ENCODE measurements at places on chromosomes 3 and 15. TPM values are rescaled to one million over a fixed set of nuclear protein-coding genes. Genes with fewer than 3 reads are reported as not detected.

Gene CADPS
- 1.9 TPM for total RNA-seq

Gene CA12
- 392 TPM for total RNA-seq

Gene TERB2
- not detected for total RNA-seq

Gene GALNT15
- total RNA-seq = 88.8 TPM

Gene ADGRG7
- 10.8 TPM for total RNA-seq

Gene MLF1
- 0.60 TPM for total RNA-seq

Gene GPR62
- not detected for total RNA-seq

Gene TAMM41
- 29.9 TPM for total RNA-seq

- peak overlapping the region; percentile 51 for H3K4me3 ChIP-seq
- peak; percentile 66 for DNase-seq
- H3K4me1 ChIP-seq = peaks cover 22% of the 10 kb centered on the region
Measured at GRCh38 chr15:85380812-85381642, 624 bp downstream of the AKAP13 start.

- no peaks in the 10 kb centered on the region for H3K27me3 ChIP-seq
- H3K4me3 ChIP-seq = no peak overlapping the region
- no peak for DNase-seq
- no peaks in the 10 kb centered on the region for H3K36me3 ChIP-seq
- no peak overlapping the region for H3K27ac ChIP-seq
Measured at GRCh38 chr3:78957456-78957855, 810.3 kb downstream of the ROBO1 start.

DNA sequence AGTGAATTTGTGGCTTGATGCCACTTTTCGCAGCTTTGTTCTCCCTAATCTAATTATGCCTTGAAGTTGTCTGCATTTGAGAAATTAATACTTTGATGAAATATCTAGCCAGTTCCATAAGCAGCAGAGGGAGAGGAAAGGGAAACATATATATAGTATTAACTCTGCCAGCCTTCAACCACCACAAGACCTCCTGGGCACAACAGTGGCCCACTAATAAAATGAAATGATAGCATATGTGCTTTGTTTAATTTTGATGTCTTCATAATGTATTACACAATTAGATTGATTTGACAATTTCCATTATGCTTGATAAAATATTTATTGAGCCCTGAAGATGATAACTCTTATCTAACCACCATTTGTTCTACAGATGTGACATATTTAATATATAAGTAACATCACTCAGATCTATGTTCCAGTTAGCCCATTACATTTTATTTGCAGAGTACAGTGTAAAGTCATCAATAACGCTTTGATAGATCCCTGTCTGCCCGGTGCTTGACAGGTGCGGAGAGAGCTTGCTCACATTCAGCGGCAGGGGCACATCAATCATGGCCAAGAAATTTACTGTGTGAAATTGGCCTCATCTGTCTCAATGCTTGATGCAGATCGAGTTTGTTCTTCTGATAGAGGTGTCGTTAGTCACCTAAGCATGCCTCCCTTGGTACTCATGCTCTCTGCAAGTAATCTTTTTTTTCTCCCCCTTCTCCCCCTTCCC lies 187.4 kb downstream of the MECOM start:
- no peaks in the 10 kb centered on the region for H3K36me3 ChIP-seq
- no peaks in the 10 kb centered on the region for H3K27me3 ChIP-seq
- DNase-seq = no peak
- H3K4me3 ChIP-seq = no peak overlapping the region

GRCh38 chr3:20546636-20547035 lies 360.6 kb upstream of the SGO1 start:
- no peak for DNase-seq
- no peak overlapping the region for H3K4me3 ChIP-seq
- no peak overlapping the region for H3K27ac ChIP-seq
- H3K27me3 ChIP-seq = no peaks in the 10 kb centered on the region

DNA sequence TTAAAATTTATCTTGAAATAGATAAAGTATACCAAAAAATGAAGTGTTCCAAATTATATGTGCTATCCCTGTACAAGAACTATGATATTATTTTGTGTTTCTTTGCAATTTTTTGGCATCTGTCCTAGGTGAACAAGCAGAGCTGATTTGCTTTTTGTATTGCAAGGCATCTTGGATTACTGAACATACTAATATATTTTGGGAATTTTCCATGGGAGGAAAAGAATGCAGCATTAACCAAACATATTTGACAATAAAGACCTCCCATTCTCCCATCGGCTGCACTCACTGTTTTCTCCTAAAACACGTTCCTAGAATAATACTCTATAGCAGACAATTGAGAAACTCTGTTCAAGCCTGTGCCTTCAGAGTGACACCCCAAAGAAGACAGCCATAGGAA lies 265.1 kb upstream of the ALCAM start:
- no peaks in the 10 kb centered on the region for H3K27me3 ChIP-seq
- no peak overlapping the region for H3K27ac ChIP-seq
- H3K4me1 ChIP-seq = no peaks in the 10 kb centered on the region

GRCh38 chr15:80614711-80615360 lies 80.3 kb upstream of the ABHD17C start:
- no peak overlapping the region for H3K4me3 ChIP-seq
- no peaks in the 10 kb centered on the region for H3K27me3 ChIP-seq
- no peak for DNase-seq
- H3K36me3 ChIP-seq = no peaks in the 10 kb centered on the region
- peaks cover 10% of the 10 kb centered on the region for H3K4me1 ChIP-seq

DNA sequence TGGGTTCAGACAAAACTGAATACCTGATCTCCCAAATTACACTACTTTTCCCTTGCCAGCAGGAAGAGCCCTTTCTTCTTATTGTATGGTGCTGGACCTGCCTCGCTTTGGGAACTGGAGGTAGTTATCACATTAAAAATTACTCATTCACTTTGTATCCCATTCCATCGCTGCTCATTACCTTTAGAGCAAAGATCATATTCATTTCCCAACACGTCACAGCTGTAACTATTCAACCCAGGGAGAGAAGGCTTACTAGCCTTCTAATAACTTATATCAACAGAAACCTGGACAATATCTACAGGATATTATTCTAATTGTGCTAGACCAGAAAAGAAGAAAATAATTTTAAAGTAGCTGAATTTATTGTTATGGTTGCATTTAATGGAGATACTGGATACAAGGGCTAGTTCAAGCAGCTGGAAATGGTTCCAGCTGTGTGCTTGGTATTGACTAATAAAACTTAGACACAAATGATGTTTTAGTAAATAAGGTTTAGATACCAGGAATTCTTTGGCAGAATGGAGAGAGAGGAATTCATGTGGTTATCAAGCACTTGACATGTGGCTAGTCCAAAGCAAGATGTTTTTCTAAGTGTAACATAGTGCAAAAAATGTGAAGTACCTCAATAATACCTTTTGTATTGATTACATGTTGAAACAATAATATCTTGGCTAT lies 656.3 kb downstream of the ROBO1 start:
- H3K36me3 ChIP-seq = no peaks in the 10 kb centered on the region
- no peaks in the 10 kb centered on the region for H3K27me3 ChIP-seq
- no peak overlapping the region for H3K4me3 ChIP-seq
- H3K4me1 ChIP-seq = no peaks in the 10 kb centered on the region
- H3K27ac ChIP-seq = no peak overlapping the region

GRCh38 chr3:66228707-66229106 lies 7.9 kb downstream of the SLC25A26 start:
- DNase-seq = no peak
- no peak overlapping the region for H3K27ac ChIP-seq
- peaks cover 6% of the 10 kb centered on the region for H3K4me1 ChIP-seq
- no peaks in the 10 kb centered on the region for H3K36me3 ChIP-seq
- no peaks in the 10 kb centered on the region for H3K27me3 ChIP-seq
- no peak overlapping the region for H3K4me3 ChIP-seq

GRCh38 chr15:99474909-99475753 lies 90.7 kb upstream of the MEF2A start:
- no peaks in the 10 kb centered on the region for H3K36me3 ChIP-seq
- no peak for DNase-seq
- peaks cover 19% of the 10 kb centered on the region for H3K4me1 ChIP-seq
- no peak overlapping the region for H3K4me3 ChIP-seq
- H3K27ac ChIP-seq = peak overlapping the region; percentile 77
- H3K27me3 ChIP-seq = no peaks in the 10 kb centered on the region

- H3K27ac ChIP-seq = peak overlapping the region; percentile 94
- H3K4me1 ChIP-seq = peaks cover 48% of the 10 kb centered on the region
- H3K27me3 ChIP-seq = no peaks in the 10 kb centered on the region
Measured at GRCh38 chr15:39586387-39587095, 5.7 kb downstream of the THBS1 start.

- no peaks in the 10 kb centered on the region for H3K27me3 ChIP-seq
- no peak overlapping the region for H3K4me3 ChIP-seq
- H3K36me3 ChIP-seq = no peaks in the 10 kb centered on the region
- no peaks in the 10 kb centered on the region for H3K4me1 ChIP-seq
Measured at GRCh38 chr3:188972310-188972709, 199.5 kb upstream of the TPRG1 start.

DNA sequence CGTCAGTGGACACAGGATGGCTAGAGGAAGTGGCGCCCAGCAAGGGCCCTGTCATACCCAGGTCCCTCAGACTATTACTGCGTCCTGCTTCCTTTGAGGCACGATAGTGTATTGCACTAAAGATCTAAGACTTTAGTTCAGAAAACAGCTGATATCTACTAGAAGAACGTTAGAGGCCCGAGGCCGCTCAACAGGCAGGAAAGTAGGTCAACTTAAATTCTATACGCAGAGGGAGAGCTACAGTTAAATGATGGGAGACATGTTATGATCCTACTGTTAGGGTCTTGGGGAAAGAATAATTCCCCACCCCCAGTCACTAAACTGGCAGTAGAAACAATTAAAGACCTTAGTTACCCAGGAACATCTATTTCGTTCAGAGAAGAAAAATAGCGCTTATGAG lies 317.8 kb downstream of the CHST2 start:
- H3K4me3 ChIP-seq = no peak overlapping the region
- H3K4me1 ChIP-seq = no peaks in the 10 kb centered on the region
- DNase-seq = no peak
- H3K27me3 ChIP-seq = no peaks in the 10 kb centered on the region
- H3K27ac ChIP-seq = no peak overlapping the region

- peak; percentile 90 for DNase-seq
- H3K27me3 ChIP-seq = no peaks in the 10 kb centered on the region
- peak overlapping the region; percentile 91 for H3K4me3 ChIP-seq
- H3K36me3 ChIP-seq = peaks cover 4% of the 10 kb centered on the region
Measured at GRCh38 chr15:74614744-74615507, 710 bp upstream of the CLK3 start.

DNA sequence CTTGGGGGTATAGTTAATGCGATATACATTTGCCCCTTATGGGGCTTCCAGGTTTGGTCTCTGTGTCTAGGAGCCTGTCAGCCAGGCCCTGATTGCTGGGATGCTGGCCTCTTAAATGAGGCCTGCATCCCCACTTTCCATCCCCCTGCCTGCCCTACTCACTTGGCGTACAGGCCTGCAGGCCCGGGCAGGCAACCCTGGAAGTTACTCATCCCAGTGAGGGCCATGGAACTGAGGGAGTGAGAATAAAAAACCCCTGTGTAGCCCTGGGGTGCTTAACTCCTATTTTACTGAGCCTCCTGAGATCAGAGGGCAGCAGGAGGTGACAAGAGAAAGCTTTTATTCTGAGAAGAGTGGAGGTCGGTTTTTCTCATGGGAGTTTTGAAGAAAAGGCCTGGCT lies 2.0 kb downstream of the DISP2 start:
- H3K4me3 ChIP-seq = no peak overlapping the region
- H3K27me3 ChIP-seq = no peaks in the 10 kb centered on the region
- H3K36me3 ChIP-seq = no peaks in the 10 kb centered on the region
- H3K4me1 ChIP-seq = peaks cover 11% of the 10 kb centered on the region

GRCh38 chr15:86744198-86744780 lies 664.6 kb downstream of the AGBL1 start:
- no peak overlapping the region for H3K27ac ChIP-seq
- peaks cover 3% of the 10 kb centered on the region for H3K4me1 ChIP-seq
- no peak for DNase-seq
- H3K36me3 ChIP-seq = no peaks in the 10 kb centered on the region
- no peak overlapping the region for H3K4me3 ChIP-seq

DNA sequence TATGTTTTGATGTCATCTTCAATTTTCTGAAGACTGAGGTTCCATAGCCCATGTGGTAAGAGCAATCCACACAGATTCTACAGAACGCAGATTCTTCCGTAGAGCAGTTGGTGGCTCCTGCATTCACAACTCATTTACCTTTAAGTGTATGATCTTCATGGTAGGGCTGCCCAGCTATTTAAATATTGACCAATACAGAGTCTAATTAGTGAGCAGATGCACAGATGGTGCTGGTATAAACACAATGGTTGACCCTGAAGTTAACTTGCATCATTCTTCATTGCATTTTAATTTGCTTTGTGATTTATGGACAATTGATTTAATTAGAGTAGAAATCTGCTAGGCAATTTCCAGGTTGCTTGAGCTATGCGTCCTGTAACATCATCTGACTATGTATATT lies 269.2 kb downstream of the SQOR start:
- no peaks in the 10 kb centered on the region for H3K36me3 ChIP-seq
- no peaks in the 10 kb centered on the region for H3K27me3 ChIP-seq
- no peak overlapping the region for H3K4me3 ChIP-seq
- no peaks in the 10 kb centered on the region for H3K4me1 ChIP-seq

DNA sequence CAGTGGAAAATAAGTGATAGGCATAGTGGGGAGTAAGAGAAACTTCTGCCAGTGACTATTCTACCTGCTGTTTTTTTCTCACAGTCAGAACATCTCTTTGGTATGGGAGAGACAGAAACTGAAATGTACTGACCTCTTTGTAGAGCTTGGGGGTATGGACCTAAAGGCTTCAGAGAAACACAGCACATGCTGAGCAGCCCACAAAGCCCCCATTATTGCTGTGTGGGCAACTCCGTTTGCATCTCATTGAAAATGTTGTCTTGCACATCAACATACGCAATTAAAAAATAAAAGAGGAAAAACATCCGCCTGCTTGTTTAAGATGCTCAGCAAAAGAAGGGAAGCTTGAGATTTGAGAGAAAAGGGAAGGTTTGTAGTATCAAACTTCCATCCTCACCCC lies 443.4 kb upstream of the SEMA6D start:
- no peak for DNase-seq
- no peak overlapping the region for H3K27ac ChIP-seq
- no peak overlapping the region for H3K4me3 ChIP-seq
- no peaks in the 10 kb centered on the region for H3K4me1 ChIP-seq

DNA sequence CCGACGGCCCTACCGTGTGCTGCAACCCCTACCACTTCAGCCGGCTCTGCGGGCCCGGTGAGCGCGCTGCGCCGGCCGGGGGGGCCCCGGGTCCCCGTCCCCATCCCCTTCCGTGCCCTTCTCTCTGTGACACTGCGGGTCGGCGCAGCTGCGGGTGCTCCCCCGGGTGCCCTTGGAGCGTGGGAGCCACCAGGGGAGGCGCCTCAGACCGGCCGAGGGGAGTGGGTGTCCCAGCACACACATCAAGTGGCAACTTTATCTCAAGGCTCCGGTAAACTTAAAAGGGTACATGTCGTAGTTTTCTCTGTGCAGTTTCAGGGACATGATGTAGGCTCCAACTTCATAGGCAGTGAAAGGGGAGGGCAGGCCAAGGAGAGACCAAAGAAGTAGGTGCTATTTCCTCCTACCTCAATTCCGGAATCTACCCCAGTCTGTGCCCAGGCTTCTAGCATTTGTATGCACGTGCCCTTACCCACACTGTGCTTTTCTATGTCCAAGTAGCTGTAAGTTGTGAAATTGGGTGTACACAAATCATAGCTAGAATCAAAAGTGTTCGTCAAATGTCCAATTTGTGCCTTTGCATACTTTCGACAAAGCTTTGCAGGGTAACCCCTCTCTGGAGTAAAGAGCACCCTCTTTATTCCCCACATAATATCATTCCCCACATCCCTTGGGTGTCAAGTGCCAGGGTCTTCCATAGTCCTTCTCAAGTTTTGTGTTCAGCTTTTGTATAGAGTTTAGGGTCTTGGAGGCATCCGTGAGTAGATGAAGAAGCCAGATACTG lies 2.2 kb downstream of the SMAD6 start:
- peak overlapping the region; percentile 84 for H3K27ac ChIP-seq
- peak overlapping the region; percentile 71 for H3K4me3 ChIP-seq
- H3K27me3 ChIP-seq = no peaks in the 10 kb centered on the region
- peaks cover 51% of the 10 kb centered on the region for H3K4me1 ChIP-seq
- peak; percentile 13 for DNase-seq
